ENCODE measurements at places on chromosomes 5 and 9.

- DNase-seq = no peak
These were observed 5.0 kb upstream of the CXXC5 start for GRCh38 chr5:139642891-139643871.

DNA sequence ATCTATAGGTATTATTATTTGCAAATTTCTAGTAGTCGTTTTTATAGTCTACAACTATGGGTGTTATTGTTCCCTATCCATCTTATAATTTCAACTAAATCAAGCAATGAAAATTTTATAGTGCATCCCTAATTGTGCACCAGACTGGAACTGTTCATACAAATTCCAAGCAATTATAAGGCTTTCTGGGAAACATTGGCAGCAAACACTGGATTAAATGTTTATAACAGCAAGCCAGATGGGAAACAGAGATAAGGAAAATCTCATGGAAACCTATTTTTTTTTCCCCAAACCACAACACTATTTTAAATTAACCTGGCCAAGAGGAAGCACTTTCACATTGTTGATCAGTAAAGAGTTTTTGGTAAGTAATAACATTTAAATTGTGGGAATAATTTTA, 524.3 kb downstream of the RASEF start:
- DNase-seq = no peak

DNA sequence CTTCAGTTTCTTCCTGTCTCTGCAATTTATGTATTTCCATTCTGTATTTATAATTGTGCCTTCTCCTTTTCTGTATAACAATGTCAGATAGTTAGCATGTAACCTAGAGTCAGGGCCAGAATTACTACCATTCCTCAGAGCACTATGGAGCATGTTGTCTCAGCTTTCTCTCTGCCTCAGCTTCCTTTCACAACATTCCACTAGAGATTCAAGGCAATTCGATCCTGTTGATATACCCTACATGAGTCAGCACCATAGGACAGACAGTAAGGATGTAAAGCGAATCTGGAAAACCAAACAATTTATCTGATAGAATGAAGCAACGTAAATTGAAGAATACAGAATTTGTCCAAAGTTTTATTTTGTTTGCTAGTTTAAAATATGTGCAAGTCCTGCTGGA, 728.3 kb upstream of the SEMA6A start:
- DNase-seq = no peak

- no peak for DNase-seq
These were observed 303.8 kb downstream of the KIAA0825 start for GRCh38 chr5:94314460-94315131.

GRCh38 chr5:60540856-60541805, 158.8 kb downstream of the DEPDC1B start:
- no peak for DNase-seq

GRCh38 chr5:102796498-102796897, 41.4 kb downstream of the PAM start:
- no peak for DNase-seq

DNA sequence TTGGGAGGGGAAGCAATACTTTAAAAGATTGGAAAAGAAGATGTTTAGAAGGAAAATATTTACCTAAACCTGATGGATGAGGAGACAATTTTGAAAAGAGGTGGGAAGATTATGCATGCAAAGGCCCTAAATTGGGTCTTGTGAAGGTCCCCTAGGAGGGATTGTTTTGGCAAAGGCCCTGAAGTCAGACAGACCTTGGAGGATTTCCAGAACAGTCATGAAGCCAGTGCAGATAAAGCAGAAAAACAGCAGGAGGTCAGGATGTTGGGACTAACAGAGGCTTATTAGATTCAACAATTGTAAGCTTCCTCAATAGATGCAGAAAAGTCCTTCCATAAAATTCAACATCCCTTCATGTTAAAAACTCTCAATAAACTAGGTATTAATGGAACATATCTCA, 361.0 kb upstream of the CDH6 start:
- DNase-seq = no peak

GRCh38 chr9:119967867-119968535, 598.8 kb upstream of the BRINP1 start:
- DNase-seq = no peak

GRCh38 chr9:127384901-127385300, 12.1 kb upstream of the SLC2A8 start:
- DNase-seq = no peak

DNA sequence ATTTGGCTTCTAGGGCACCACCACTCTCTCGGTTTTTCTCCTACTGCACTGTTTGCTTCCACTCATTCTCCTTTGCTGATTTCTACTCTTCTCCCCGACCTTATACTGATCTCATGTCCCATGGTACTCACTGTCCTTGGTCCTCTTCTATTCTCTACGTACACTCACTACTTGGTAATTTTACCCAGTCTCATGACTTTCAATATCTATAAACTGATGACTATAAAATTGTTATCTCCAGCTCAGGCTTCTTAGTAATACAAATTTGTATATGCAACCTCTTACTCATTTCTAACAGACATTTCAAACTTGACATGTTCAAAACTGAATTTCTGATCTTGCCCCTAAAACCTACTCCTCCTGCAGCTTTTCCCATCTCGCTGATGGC, 4.1 kb downstream of the RAPGEF6 start:
- DNase-seq = no peak

- DNase-seq = no peak
These were observed 473.6 kb downstream of the AGTPBP1 start for GRCh38 chr9:85268131-85268530.

DNA sequence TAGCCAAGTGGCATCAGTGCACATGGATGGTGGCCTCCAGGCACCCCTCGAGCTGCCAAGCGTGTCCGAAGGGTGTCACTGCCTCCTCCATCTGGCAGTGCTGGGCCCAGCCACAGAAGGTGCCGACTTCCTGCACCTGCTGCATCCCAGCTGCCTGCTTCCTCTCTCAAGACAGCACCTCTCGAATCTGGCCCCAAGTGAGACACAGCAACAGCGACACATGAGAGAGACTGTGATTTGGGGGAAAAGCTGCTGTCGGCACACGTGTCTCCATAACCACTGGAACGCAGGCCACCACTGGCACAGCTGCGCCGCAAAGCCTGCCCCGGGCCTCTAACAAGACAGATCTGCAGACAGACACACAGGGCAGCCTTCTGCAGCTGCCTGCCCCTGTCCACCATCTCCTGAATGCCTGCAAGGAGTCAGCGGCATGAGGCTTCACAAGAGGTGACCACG, 8.8 kb downstream of the CLPTM1L start:
- DNase-seq = no peak

DNA sequence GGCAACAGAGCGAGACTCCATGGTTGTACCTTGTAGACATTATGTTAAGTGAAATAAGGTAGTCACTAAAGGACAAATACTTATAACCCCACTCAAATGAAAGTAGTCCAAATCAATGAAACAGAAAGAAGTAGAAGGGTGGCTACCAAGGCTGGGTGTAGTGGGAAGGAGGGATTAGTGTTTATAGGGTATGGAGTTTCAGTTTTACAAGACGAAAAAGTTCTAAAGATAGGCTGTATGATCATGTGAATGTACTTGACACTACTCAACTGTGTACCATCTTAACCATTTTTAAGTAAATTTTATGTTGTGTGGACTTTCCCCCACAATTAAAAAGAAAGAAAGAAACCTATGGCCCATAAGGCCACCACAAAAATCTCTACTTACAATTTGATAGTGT, 32.2 kb downstream of the ALDH7A1 start:
- DNase-seq = no peak

- no peak for DNase-seq
These were observed 528.8 kb downstream of the CSNK1G3 start for GRCh38 chr5:124040799-124041198.

DNA sequence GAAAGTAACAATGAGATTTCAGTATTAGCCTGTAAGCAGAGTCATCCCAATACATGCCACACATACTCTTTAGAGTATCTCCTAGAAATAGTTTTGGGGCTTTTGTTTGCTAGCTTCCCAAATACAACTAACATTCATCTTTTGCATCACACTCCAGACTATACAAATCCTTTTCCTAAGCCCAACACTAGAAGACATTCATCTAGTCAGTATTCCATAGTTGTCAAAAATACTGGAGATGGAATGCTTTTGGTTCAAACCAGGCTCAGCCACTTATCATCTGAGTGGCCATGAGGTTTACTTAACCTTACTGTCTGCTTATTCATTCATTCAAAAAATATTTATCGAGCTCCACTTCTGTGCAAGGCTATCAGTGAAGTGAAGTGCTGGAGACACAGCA, 205.1 kb upstream of the SGCD start:
- DNase-seq = no peak

DNA sequence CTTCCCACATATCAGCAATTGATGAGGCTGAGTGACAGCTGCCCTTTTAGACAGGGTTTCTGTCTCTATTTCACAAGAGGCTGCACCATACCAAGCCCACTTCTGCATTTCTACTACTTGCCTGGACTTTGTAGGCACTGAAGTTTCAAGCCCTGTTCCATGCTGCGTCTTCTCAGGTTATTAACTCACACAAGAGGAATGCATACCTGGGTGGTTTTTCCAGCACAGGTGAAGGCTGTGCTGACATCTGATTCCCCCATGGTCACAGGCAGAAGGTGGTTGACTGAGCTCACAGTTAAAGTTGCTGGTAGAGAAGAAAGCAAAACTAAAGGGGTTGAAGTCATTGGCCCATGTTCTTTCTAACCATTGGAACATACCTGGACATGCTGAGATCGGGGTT, 86.6 kb downstream of the MAMDC2 start:
- no peak for DNase-seq

DNA sequence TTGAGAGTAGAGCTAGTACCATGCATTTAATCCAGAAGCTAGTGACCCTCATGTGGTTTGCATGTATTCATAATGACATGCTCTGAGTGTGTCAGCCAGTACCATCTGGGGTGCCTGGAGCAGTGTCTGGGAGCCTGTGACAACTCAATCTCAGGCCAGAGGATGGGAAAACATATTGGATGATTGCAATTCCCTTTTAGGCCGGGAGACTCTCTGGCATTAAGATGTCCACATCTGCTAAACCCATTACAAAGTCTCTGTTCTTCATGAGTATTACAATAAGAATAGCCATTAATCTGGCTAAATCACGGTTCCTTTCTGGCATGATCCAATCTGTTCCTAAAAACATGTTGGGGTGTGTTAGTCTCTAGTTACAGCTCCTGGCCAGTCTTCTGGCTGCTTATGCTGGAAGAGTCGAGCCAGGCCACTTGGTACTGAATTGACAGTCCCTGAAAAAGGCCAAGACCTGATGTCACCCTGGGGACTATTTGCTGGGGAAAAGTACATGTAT, 475.7 kb downstream of the ENC1 start:
- DNase-seq = no peak

- DNase-seq = no peak
These were observed 32.7 kb downstream of the PRRC2B start for GRCh38 chr9:131426545-131426944.

GRCh38 chr9:26264709-26265601, 586.7 kb upstream of the TUSC1 start:
- DNase-seq = no peak

GRCh38 chr5:58043032-58043945, 416.6 kb downstream of the PLK2 start:
- DNase-seq = no peak

- no peak for DNase-seq
These were observed 74.3 kb downstream of the CACNA1B start for GRCh38 chr9:137951597-137952490.

GRCh38 chr5:84131372-84131771, 253.3 kb downstream of the EDIL3 start:
- DNase-seq = no peak

DNA sequence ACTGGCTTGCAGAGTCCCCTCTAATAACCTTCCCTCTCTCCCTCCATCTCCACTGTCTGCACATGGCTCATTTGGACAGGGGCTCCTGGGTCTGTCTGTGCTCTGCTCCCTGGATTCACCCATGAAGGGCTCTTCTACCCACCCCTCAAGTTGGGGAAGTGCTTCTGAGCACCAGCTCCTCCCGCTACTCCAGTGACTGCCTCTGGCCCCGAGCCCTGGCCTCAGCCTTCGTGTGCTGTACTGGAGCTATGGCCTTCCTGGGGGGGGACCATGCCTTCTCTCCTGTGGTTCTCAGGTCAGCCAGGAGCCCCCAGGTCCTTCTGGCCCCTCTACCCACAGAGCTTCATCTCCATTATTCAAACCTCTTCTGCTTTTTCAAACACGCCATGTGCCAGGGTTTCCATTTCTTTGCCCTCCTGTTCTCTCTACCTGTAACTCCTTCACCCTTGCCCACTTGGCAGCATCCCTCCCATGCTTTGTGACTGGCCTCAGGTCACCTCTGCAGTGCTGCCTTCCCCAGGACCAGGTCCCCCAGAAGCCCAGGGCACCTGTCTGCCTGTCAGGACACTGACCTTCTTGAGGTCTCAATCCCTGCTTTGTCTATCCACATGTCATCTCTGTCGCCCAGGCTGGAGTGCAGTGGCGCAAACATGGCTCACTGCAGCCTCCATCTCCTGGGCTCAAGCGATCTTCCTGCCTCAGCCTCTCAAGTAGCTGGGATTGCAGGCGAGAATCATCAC, 9.5 kb downstream of the SH3PXD2B start:
- DNase-seq = no peak

GRCh38 chr9:21634951-21635350, 152.8 kb upstream of the IFNE start:
- DNase-seq = no peak

DNA sequence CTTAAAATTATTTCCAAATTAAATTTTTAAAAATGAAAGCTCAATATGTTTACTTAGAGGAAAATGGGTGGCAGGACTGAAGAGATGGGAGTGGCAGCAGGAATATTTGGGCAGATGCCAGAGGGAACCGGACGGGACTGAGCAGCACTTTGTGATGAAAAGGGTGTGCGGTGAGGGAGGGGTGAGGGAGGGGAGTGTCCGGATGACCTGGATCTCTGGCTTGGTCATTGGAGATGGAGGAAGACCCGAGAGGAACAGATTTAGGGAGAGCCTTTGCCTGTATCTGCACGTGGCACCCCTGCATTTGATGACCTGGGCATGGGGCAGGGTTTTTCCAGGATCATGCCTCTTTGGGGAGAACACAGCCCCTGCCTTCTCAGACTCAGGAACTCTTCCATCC, 201.1 kb upstream of the MVB12B start:
- no peak for DNase-seq

GRCh38 chr5:68046445-68046844, 169.1 kb upstream of the PIK3R1 start:
- DNase-seq = no peak

GRCh38 chr5:122367456-122367855, 55.4 kb downstream of the SNCAIP start:
- no peak for DNase-seq
